GM12864 (cell line): ENCODE measurements at places on chromosomes 5 and 9.

- DNase-seq: no peak
These were observed 156.0 kb downstream of the ZNF462 start for GRCh38 chr9:107018861-107019545.

DNA sequence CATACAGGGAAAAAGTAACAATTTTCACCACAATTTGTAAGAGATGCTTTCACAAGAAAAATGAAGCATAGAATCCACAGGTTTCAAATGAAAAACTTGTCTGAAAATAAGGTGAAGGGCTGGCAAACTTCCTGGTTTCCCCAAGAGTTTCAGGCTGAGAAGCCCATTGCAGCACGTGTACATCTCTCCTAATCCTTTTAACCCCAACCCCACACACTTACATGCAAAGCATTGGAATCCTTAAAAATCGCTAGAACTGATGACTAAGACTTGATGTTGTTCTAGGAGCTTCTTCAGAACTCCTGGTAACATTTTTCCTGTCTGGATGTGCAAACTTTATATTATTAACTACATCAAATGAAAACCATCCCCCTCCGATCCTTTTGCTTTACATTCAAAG is 317.8 kb upstream of the RGMB start:
- no peak for DNase-seq

- no peak for DNase-seq
These were observed 23.3 kb upstream of the STOM start for GRCh38 chr9:121393318-121393717.

DNA sequence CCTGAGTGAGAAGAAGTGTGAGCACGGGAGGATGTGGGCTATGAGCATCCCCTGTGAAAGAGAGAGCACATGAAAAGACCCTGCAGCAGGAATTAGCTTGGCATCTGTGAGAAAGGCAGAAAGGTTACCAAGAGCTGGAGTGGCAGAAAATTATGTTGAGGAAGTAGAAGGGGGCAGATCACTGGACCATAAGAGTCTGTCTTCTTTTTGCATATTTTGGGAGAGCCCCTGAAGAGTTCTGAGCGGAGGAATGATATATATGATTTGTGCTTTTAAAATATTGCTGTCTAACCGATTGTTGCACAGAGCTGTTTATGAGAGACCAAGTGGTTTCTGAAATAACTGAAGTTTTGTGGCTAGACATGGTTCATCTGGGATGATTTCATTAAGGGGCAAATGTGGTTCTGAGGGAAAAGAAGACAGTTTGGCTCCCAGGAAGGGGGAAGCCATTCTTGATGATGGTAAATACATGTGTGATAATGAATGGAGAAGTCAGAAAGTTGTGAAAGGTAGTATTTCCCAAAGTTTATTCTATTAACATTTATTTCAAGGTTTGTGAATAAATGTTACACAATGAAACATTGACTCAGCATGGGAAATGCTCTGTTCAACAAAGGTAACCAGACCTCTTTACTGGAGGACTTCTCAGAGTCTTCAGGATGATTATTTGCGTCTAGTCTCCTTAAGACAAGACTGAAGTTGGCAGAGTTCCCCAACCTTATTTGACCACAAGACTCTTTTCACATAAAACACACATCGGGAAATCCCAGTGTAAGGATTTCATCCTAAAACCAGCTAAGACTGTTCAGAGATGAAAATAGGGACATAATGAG is 31.5 kb upstream of the ADRB2 start:
- DNase-seq: no peak

DNA sequence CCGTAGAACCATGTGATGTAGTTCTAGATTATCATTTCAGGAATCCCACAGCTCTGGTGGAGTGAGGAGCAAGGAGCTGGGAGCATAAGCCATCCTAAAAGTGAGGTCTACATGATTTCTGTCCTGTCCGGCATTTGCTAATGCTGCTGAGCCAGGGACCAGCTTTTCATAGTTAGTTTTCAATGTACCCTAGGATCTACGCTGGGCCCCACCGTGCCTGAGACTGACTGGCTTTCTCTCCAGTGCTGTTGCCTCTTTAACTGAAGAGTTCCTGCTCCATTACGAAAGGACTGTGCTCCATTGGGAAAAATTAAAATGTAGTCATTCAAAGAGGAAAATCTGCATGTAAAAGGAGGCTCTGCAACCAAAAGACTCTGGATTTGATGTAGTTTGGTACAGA is 634.8 kb downstream of the DMRTA1 start:
- DNase-seq: no peak

DNA sequence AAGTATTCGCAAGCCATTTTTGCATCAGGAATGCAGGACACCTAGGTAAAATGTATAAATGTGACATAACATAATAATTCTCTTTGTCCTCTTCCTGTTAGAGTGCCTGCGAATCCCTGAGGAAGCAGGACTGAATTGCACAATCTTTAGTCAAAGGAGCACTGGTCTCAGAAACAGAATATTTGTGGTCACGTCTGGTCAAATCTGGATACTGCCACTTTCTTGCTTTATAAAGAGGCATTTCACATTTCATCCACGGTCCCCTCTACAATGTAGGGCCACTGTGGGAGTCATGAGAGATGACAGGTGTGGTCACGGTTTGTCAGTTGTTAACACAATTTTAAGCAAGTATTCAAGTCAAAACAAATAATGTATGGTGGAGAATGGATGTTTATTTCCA is 564.0 kb downstream of the IRX1 start:
- DNase-seq: no peak

GRCh38 chr5:71537687-71538086 is 49.5 kb upstream of the MCCC2 start:
- DNase-seq: no peak

- DNase-seq: no peak
These were observed 21.0 kb upstream of the NSMF start for GRCh38 chr9:137479892-137480685.

GRCh38 chr5:174348311-174348981 is 302.9 kb downstream of the NSG2 start:
- no peak for DNase-seq

- no peak for DNase-seq
These were observed 4.3 kb upstream of the ZNF510 start for GRCh38 chr9:96782235-96782634.

DNA sequence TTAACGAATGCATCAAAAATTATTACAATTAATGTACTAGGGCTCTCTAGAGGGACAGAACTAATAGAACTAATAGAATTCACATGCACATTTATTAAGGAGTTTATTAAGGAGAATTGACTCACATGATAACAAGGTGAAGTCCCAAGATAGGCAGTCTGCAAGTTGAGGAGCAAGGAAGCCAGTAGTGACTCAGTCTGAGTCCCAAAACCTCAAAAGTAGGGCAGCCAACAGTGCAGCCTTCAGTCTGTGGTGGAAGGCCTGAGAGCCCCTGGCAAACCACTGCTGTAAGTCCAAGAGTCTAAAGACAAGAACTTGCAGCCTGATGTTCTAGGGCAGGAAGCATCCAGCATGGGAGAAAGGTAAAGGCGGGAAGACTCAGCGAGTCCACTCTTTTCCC is 633.8 kb downstream of the SEMA5A start:
- no peak for DNase-seq

- no peak for DNase-seq
These were observed 35.6 kb downstream of the C9 start for GRCh38 chr5:39328731-39329130.

DNA sequence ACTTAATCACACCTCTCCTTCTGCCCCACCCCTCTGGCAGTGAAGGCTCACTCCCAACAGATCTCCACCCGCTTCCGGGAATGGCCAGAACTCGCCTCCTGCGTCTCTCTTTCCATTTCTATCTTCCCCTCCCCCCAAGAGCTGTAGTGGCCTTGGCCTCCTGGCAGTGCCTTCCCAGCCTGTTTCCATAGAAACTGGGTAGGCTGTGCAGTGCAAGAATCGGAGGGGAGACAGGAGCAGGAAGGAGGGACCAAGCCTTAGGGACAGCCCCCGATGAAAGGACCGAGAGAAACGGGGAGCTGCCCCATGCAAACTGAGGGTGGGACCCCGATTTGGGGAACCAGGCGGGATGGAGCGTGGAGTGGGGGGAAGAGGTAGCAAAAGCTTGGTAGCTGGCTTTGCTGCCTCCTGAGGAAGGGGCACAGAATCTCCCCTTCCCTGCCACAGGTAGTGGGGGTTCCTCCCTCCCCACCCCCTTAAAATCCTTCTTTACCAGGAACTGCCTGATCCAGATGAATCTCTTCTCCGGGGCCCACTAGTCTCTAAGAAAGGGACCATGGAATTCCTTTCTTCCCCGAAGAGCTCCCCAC is 4.5 kb upstream of the PCDH1 start:
- DNase-seq: no peak

DNA sequence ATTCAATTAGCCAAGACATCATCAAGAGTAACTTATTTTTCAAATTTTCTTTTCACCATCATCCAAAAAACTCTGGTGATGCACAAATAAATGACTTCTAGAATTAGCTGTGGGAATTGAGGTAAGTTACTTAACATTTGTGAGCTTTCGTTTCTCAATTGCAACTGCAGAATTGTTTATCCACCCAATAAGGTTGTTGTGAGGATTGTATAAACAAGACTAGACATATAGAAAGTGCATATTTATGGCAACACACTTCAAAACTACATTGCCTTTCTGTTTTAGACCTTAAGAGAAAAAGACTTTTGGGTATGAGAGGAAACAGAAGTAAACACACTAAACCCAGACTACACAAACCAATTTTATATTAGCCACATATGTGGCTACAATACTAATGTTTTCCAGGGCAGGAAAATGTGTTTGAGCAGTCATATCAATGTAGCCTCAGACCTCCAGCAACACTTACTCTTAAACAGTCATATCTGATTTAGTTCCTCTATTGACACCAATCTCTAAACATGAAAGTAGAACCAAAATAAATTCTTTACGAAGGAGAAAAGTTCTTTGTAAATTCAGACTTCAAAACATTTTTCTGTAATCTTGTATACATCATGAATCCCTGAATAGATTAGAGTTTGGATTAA is 488.0 kb upstream of the CYLC2 start:
- no peak for DNase-seq

GRCh38 chr9:104872656-104873488 is 55.1 kb downstream of the ABCA1 start:
- no peak for DNase-seq

DNA sequence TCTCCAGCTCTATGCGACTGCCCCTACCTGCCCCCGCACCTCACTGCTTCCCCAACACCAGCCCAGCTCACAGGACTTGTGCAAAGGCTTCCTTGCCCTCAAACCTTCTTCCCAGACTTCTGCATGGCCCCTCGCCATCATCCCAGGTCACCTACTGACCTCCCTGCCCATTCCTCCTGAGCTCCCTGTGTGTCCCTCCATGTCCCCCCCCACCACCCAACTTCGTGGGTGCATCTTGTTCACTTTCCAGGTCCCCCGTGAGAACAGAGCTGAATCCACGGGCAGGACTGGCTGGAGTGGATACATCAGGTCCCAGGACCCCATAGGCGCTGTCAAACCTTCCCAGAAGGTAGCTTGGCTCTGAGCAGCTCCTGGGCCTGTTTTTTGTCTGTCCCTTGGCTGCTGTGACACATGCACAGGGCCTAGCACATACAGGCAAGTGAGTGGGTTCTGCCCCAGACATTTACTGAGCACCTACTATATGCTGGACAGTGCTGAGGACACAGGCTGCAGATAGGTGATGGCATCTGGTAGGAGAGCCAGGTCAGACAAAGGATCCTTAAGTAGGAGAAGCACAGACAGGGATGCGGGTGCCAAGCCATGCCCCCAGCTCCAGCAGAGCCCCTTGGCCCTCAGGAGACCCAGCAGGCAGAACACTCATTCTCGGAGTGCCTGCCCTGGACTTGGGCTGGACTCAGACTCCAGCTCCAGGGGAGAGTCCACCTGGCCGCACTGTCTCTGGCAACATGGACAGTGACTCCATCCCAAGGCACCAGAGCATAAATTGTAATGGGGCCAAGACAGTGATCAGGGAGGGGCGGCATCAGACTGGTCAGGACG is 15.0 kb downstream of the NINJ1 start:
- DNase-seq: no peak

DNA sequence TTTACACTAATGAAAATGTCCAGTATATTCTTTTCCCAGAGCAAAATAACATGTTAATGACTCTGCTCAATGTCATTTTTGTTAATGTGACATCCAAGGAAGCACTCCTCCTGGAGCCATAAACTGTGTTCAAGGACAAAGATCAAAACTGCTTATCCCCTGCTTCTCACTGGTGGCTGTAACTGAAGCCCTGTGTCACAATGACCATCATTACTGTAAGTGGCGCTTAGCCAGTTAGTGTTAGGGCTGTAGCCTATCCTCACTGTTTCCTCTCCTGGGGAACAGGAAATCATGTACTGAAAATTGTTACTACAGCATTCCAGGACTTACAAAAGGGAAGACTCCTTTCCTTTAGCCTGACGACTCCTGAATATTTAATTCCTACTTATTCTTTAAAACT is 71.7 kb upstream of the COX7C start:
- DNase-seq: no peak

DNA sequence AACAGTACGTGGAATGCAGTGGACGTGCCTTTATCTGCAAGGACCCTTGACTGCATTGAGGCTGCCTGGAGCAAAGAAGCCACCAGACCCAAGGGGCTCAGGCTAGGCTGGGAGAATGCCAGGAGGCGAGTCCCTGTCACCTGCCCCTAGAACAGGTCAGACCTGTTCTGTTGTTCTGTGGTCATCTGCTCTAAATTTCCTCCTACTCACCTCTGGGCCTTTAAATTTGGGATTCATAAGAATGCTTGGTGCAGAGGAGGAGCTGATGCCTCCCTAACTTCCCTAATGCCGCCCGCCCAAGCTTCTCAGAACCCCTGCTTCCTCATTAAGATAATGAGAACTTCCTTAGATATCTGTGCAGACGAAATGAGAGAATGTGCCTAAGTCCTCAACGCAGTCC is 32.0 kb downstream of the DAPK1 start:
- DNase-seq: no peak

- no peak for DNase-seq
These were observed 49.0 kb upstream of the RIC1 start for GRCh38 chr9:5579881-5580280.

DNA sequence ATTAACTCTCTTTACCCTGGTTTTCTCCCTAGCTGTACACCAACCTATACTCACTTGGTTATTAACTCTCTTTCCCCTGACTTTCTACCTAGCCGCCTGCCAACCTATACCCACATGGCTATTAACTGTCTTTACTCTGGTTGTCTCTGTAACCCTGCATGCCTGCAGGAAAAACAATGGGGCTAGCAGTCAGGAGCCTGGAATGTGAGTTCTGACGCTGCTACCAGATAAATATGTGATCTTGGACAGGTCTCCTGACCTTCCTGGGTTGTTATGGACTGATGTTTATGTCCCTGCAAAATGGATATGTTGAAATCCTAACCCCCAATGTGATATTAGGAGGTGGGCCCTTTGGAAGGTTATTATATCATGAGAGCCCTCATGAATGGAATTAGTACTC is 119.2 kb downstream of the SMARCA2 start:
- DNase-seq: no peak

- DNase-seq: no peak
These were observed 966.5 kb upstream of the TYRP1 start for GRCh38 chr9:11726659-11727058.

- no peak for DNase-seq
These were observed 75.8 kb upstream of the ADRB2 start for GRCh38 chr5:148750614-148751013.
